A549 treated with CpdA at 1 μM for 4 hours (cell line): ENCODE measurements at places on chromosomes 2 and 18. TPM values are rescaled to one million over a fixed set of nuclear protein-coding genes. Genes with fewer than 3 reads are reported as not detected.

Gene NPHP1
- total RNA-seq: 8.0 to 10.3 TPM (median 8.9 TPM) in 5 replicates

Gene SRSF7
- total RNA-seq: 308 to 411 TPM (median 332 TPM) in 5 replicates

Gene DSG4
- total RNA-seq: not detected in 5 replicates

Gene SLC19A3
- 2.5 to 3.6 TPM (median 2.8 TPM) in 5 replicates for total RNA-seq

Gene SERPINB4
- 0.16 to 0.26 TPM (median 0.20 TPM) in 5 replicates for total RNA-seq

Gene TIMM21
- total RNA-seq: 53.5 to 69.7 TPM (median 62.0 TPM) in 5 replicates

Gene RAB6C
- total RNA-seq: not detected in 5 replicates

Gene NRBP1
- 130 to 142 TPM (median 141 TPM) in 5 replicates for total RNA-seq

Gene CYP1B1
- 6.7 to 9.8 TPM (median 9.1 TPM) in 5 replicates for total RNA-seq

Gene DARS1
- total RNA-seq: 52.7 to 70.0 TPM (median 54.1 TPM) in 5 replicates

Gene AGXT
- total RNA-seq: 0.05 TPM in 1 of 5 replicates, not detected in the others

Gene COX5B
- 271 to 332 TPM (median 301 TPM) in 5 replicates for total RNA-seq

Gene AFTPH
- total RNA-seq: 24.0 to 27.4 TPM (median 24.7 TPM) in 5 replicates

Gene ORC4
- 36.0 to 40.1 TPM (median 37.6 TPM) in 5 replicates for total RNA-seq

Gene CNDP1
- not detected in 5 replicates for total RNA-seq
